ENCODE measurements at places on chromosomes 16 and 17.

DNA sequence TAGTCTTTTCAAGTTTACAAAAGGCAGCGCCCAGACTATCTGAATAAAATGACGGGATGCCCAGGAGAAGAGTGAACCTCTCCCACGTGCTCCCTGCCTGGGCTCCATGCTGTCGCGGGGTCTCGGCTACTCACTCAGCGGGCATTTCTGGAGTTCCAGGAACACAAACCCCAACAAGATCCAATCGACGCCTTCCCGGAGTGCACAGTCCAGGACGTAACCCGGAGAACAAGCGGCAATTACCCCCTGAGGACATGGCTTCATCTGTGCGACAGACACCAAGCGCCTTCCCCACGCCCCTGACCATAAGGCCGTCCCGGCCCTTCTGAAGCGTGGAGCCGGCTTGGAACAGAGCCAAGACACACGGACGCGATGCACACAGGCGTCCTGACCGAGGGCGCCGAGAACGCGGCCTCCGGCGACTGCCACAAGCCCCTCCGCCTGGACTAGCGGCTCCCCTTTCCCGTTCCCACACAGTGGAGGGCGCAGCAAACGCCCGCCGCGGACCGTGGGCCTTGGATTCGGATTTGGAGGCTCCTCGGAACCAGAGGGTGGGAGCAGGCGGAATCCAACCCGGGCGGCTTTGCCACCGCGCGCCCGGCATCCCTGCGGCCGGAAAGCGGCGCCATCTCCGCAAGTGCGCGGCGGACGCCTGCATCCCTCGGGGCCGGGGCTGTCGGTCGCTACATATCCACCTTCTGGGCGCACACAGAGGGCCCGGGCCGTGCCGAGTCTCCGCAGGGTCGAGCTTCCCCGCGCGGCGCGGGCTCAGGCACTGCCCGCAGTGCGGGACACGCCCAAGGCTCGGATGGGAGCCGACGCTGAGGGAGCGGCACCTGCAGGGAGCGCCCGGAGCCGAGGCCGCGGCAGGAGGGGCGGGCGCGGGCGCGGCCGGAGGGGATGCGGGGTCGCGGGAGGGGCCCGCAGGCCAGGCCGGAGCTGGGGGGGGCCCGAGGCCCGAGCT lies 725 bp downstream of the ABCA3 start:
- peak; percentile 44 for DNase-seq

DNA sequence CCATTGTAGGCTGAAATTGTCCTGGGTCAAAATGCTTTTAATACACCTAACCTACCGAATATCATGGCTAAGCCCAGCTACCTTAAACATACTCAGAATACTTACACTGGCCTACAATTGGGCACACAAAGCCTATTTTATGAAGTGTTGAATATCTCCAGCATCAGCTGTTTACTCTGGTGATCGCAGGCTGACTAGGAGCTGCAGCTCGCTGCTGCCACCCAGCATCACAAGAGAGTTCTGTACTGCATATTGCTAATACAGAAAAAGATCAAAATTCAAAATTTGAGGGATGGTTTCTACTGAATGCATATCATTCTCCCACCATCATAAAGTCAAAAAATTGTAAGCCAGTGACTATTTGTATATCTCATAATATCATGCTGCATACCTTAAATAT lies 55.3 kb downstream of the ULK2 start:
- no peak for DNase-seq

- DNase-seq, result no peak
Measured at GRCh38 chr16:27164352-27164751, 39.0 kb upstream of the KDM8 start.

DNA sequence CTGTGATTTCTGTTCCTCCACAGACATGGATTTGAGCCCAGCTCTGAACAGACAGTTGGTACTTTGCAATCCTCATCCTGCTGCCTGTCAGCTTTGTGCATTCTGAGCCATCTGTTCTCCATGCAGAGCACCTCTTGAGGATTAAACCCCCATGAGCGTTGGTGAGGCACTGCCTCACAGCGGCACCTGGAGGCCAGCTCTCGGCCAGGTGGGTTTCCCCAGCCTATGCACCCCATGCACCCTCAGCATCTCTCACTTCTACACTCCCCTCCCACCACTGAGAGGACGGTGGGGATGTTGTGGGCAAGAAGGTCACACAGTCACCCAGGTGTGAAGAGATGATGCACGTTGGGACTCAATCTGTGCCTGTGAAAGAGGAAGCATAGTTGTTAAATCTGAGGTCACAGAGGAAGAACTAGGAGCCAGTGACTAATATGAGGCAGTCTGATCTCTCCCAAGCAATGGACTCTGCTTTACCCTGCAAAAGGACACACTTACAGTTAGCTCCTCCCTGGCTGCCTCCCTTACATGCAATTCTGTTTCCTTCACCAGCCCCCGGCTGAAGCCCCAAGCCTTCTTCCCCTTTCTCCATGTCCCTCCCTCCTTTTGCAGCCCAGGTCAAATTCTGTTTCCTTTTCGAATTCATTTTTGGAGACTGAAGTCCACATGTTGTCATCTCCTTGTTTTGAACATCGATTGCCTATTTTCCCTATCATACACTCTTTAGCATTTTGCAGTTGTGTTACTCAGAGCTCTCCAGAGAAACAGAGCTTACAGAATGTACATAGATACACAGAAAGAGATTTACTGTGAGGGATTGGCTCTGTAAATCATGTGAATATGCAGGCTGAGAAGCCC lies 58.5 kb downstream of the HS3ST3B1 start:
- peak; percentile 31 for DNase-seq

GRCh38 chr17:31541559-31541958 lies 150.1 kb downstream of the RAB11FIP4 start:
- DNase-seq, result no peak

GRCh38 chr16:67842509-67843342 lies 606 bp downstream of the THAP11 start:
- no peak for DNase-seq

Measured in stimulated activated CD4-positive, alpha-beta T cell treated with anti-CD3 and anti-CD28 coated beads, Interleukin-12 subunit alpha, Interleukin-12 subunit beta, amount 100 ng/mL, for 48 hours (primary cell).